ENCODE measurements at places on chromosomes 16 and 17.
A peak's percentile ranks its signal among the peaks of the same experiment; 100 is the strongest.

- no peak for DNase-seq
These were observed 29.3 kb downstream of the DYNLRB2 start for GRCh38 chr16:80570106-80570478.

DNA sequence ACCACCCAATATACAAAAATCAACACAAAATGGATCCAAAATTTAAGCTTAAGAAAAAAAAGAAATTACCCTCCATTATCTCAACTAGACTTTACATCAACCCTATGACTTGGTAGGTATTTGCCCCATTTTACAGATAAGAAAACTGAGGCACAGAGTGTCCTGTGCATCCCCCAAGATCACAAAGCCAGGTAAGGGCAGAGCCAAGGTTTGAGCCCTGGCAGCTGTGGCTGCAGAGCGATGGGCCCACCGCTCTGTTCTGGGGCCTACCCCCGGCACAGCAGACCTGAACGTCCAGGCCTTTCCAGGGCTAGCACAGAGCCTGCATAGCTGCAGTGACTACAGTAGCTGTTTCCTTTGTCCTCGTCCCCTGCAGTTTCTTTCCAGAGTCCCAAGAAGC lies 417.6 kb downstream of the SOX9 start:
- no peak for DNase-seq

DNA sequence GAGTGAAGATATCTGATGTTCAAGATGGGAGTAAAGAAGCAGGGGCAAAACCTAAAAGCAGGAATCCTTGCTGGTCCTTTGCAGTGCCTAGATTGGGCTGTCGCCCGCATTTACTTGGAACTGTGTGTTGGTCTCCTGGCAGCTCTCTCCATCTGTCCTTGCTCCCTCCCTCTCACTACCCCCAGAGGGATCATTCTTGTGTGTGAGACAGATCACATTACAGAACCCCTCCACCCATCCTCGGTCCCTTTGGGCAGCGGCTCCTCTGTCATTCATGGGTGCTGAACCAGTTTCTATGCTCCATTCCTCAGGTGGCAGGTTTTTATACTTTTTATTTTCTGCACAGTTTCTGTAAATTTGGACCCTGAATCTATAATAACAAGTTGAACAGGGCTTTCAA lies 99.4 kb upstream of the MYOCD start:
- no peak for DNase-seq

- peak; percentile 79 for DNase-seq
These were observed 1.7 kb upstream of the ANKRD13B start for GRCh38 chr17:29591146-29591736.

GRCh38 chr17:76420356-76421043 lies 32.5 kb downstream of the UBE2O start:
- DNase-seq = no peak

GRCh38 chr16:85010446-85010930 lies 847 bp downstream of the ZDHHC7 start:
- no peak for DNase-seq

GRCh38 chr16:7651803-7652570 lies 319.3 kb downstream of the RBFOX1 start:
- no peak for DNase-seq

GRCh38 chr16:76125871-76126270 lies 151.3 kb upstream of the CNTNAP4 start:
- DNase-seq = no peak

- no peak for DNase-seq
These were observed 36.3 kb upstream of the PRSS54 start for GRCh38 chr16:58331024-58331707.

DNA sequence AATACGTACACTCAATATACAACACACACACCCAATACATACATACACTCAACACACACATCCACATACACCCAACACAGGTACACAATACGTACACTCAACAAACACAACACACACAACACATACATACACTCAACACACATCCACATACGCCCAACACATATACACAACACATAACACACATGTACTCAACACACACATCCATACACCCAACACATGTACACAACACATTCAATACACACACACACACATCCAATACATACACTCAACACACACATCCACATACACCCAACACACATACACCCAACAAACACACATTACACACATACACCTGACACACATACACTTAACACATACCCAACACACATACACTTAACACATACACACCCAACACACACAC lies 95.9 kb downstream of the CCDC182 start:
- DNase-seq = no peak

Data from Right ventricle myocardium inferior (tissue), 1 donor.